ENCODE measurements at places on chromosomes 13 and 19.

- DNase-seq = no peak
These were observed 106.8 kb downstream of the DHRS12 start for GRCh38 chr13:51697181-51697580.

- DNase-seq = no peak
These were observed 10.4 kb downstream of the ZNF146 start for GRCh38 chr19:36225219-36225892.

GRCh38 chr13:44437356-44438233 is 64.0 kb downstream of the SERP2 start:
- no peak for DNase-seq

- no peak for DNase-seq
These were observed 8.7 kb upstream of the SPC24 start for GRCh38 chr19:11164296-11164695.

- no peak for DNase-seq
These were observed 30.6 kb upstream of the ISYNA1 start for GRCh38 chr19:18468517-18468916.

DNA sequence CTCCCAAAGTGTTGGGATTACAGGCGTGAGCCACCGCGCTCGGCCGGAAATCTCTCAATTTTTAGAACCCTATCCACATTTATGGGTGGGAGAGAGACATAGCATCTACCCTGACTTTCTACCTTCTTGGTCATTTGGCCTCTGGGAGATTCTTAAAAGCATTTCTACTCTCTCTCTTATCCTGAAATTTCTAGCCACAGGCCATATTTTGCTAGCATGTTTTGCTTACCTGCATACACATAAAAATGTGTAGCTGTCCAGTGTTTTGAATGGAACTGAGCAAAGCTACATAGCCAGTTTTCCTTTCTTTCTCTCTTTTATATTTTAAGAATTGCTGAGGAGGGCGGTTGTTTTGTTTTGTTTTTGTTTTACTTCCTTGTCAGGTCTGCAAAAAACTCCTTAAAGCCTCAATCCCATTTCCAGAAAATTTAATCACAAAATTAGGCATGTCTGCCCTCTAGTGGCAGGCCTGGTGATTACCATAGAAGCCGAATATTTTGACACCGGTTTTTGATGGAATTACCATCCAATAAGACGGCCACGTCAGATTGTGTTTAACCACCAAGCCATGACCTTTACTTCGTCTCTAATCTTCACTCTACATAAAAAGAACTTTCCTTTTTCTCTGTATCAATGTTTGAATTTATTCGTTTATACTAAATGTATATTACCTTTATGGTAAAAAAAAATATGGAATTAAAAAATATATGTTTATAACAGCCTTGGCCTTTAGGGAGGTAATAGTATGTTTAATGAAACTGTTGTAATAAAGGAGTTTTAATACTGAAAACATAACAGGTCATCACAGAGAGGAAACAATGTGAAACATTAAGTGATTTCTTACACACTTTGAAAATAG is 34.4 kb upstream of the OXGR1 start:
- no peak for DNase-seq

GRCh38 chr13:34030782-34031181 is 212.8 kb downstream of the RFC3 start:
- DNase-seq = no peak

DNA sequence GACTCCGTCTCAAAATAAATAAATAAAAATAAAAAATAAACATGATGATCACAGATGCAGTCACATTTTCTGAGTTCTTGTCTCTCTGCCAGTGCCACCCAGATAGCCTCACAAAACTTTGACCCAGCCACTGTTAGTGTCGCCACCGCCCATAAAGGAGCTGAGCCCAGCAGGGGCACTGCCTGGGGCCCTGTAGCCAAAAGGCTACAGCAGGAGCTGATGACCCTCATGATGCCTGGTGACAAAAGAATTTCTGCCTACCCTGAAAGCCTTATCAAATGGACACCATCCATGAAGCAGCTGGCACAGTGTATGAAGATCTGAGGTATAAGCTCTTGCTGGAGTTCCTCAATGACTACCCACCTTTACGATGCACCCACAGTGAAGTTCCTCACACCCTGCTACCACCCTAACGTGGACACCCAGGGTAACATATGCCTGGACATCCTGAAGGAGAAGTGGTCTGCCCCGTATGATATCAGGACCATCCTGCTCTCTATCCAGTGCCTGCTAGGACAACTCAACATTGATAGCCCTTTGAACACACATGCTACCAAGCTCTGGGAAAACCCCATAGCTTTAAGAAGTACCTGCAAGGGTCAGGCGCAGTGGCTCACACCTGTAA is 18.3 kb downstream of the ZNF587 start:
- no peak for DNase-seq

- DNase-seq = no peak
These were observed 5.4 kb downstream of the CCDC61 start for GRCh38 chr19:46000491-46001246.

DNA sequence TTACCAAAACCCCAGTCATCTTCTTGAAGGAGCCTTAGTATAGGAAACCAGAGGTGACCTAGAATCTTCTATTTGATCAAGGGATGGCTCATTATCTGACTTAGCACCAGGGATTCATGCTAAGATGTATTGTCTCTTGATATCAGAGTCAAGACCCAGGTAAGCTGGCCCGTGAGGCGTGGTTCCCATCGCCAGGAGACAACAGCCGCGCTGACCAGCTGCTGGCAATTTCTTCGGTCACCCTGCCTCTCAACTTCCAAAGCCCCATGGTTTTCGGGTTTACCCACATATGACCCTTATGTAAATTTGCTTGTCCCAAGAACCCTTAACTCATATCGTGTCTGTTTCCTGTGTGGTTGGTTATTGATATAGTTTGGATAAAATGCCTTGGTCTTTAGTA is 77.7 kb upstream of the VSTM2B start:
- DNase-seq = no peak

DNA sequence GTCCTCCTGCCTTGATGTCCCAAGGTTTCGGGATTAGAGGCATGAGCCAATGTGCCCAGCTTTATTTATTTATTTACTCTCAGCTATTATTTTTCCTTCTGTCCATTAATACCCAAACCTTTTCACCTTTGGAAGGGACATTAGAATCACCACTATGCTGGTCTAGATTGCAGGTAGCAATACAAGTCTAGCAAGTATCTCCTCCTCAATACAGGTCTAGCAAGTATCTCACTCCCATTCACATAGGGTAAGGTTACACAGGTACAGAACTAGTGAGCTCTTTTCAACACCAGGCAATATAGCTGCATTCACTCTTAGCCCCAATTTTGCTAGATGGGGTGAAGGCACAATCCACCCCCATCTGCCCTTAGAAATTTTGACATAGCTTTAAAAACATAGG is 17.4 kb upstream of the SPRYD7 start:
- no peak for DNase-seq

- no peak for DNase-seq
These were observed 207.9 kb downstream of the KLF5 start for GRCh38 chr13:73266640-73267180.

GRCh38 chr13:111937777-111938311 is 129.1 kb upstream of the SOX1 start:
- DNase-seq = no peak

GRCh38 chr19:30757837-30758617 is 385.8 kb downstream of the ZNF536 start:
- no peak for DNase-seq

GRCh38 chr19:17560205-17560595 is 4.8 kb downstream of the COLGALT1 start:
- DNase-seq = no peak

- DNase-seq = no peak
These were observed 156.3 kb downstream of the DCT start for GRCh38 chr13:94322925-94323763.

- no peak for DNase-seq
These were observed 54.8 kb downstream of the CACNA1A start for GRCh38 chr19:13451434-13451995.

- no peak for DNase-seq
These were observed 5.2 kb downstream of the TRIP10 start for GRCh38 chr19:6744381-6745301.

DNA sequence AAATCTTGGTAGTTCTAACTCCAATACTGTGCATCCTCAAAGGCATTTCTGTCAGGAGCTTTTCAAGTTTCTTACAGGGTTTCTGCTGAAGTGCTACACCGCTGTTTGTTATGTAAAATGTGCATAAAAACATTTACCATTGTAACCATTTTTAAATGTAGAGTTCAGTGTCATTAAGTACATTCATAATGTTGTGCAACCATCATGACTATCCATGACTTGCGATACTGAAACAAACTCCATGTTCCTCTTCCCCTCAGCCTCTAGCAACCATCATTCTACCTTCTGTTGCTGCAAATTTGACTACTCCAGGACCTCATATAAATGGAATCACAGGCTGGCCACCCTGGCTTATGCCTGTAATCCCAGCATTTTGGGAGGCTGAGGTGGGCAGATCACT is 14.4 kb upstream of the SLC25A42 start:
- no peak for DNase-seq

DNA sequence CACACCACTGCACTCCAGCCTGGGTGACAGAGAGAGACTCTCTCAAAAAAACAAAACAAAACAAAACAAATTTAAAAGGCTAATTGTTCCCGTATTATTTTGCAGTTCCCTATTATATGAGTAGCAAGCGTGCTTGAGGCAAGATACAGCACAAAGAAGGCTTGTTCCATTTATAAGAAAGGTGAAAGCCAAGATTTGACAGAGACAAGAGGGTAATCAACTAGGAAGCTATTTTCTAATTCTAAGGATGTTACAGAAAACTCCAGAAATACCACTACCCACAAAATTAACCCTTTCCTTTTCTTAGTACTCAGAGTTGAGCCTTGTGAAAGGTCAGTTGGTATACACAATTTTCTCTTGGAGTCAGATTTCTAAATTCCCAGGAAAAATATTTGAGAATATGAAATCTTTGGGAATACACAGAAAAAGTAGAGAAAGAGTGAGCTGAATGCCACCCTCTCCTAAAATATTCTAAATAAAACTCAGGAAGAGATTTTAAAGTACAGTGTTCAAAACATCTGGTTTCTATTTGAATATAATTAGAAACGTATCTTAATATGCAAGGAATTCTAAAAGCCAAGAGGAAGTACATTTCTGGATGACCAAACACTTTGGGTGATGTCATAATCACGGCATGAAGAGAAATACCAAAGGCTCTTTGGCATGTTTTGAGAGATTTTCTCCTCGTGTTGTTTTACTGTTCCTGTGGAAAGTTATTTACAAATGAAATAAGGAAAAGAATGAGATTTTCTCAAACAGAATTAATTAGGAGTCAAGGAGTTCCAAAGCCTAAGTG is 63.0 kb upstream of the FLT1 start:
- DNase-seq = no peak

DNA sequence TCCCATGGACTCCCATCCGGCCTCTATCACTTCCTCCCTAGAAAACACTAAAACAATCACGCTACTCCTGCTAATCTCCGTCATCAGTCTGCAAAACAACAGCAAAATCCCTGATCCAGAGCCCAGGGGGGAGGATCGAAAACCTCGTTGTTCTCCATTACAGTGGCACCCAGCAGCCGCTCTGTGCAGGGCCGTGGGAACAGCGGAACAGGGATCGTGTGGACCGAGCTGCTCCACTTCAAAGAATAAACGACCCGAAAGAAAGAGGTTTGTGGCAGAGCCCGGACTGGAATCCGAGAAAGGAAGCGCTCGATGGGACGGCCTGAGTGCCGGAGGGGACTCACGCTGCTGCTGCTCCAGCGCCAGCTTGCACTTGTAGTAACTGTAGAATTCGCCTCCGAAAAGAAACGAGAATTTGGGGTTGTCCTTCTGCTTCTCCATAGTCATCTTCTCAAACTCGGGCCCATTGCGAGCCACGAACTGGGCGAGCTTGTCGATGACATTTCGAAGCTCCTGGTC is 652 bp downstream of the CHERP start:
- DNase-seq = no peak

DNA sequence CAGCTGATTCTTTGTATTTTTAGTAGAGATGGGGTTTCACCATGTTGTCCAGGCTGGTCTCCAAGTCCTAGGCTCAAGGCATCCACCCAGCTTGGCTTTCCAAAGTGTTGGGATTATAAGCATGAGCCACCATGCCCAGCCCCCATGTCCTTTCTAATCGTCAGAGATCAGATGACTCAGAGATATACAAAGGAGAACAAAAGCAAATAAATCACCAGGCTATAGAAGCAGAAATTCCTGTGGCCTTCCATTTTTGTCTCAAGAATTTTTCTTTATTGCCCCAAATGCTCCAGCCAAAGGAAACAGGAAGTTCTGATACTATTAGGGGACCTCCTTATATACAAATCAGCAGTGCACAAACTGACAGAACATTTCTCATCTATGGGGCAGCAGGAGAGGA is 207.8 kb downstream of the RFC3 start:
- no peak for DNase-seq

DNA sequence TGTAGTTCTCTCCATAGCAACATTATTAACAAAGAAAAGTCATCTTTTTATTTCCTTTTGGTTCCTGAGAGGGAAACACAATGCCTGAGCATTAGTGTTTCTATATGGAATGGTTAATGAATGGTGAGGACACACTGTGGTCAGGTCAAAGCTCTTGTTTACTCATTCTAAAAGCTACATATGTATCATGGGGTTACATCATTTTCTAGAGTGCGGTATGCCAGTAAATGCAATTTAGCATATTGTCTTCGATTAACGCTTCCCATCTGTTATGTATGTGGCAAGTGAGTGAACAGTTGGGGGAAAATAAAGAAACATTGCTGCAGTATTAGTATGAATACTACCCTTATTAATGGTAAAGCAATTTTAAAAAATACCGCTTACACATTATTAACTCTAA is 1152.2 kb upstream of the SPRY2 start:
- DNase-seq = no peak

- DNase-seq = no peak
These were observed 577.6 kb downstream of the EFNB2 start for GRCh38 chr13:105957769-105958438.

DNA sequence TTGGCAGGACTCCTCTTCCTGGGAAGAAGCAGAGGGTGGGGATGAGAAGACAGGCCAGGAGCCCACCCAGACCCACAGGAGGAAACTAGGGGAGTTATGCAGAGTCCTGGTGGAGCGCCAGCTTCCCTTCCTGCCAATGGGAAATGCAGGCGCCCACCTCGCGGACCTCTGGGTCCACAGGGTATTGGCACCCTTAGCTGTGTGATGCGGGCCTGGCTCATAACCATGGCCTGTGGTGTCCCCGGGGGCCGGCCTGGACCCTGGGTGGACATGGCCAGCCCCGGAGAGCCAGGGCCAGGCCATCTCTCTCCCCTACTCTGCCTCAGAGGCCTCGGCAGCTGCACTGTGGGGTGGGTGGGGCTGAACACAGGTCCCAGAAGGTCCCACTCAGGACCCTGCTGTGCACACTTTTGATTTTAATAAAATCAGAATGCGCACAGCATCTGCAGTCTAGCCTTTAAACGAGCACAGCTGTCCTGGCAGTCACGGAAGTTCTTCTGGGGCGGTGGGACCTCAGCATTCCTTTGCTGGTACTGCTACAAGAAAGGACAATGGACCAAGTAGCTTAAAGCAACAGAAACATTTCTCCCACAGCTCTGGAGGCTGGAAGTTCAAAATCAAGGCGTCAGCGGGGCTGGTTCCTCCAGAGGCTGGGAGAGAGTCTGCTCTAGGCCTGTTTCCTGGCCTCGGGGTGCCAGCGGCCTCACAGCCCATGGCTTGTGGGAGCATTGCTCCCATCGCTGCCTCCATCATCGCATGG is 1.8 kb downstream of the F10 start:
- DNase-seq = no peak

- no peak for DNase-seq
These were observed 427 bp downstream of the RTBDN start for GRCh38 chr19:12833738-12834565.
